ENCODE measurements at places on chromosomes 3 and 15.

DNA sequence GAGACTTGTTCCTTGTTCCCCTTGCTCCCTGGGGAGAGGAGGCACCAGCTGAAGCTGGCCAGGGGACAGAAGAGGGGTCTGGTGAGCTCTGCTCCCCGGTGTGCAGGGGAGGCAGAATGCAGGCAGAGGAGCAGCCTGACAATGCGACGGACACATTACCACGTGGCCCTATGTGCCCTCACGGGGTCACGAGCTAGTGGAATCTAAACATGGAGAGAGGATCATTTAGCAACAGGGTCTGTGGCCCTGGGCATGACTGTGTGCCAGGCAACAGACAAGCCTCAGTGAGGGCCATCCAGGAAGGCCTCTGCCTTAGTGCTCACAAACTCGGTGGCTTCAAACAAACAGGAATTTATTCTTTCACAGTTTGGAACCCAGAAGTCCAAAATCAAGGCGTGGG lies 8.5 kb upstream of the MUC4 start:
- no peak for DNase-seq

DNA sequence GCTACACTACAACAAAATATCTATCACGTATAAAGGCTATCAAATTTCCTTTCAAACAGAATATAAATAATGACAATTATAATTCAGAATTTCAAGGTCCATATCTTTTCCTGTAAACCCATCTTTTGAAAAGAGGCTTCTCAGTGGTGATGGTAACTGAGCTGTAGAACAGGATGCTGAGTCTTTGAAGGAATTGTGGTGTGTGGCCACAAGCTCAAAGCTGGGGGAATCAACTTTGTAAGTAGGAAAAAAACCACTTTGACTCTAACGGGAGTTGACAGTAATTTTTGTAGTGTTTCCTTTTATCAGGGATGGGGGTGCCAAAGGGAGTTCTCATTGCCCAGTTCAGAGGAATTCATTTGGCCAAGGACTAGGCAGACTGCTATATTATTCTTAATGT lies 13.3 kb upstream of the ZCWPW2 start:
- DNase-seq: no peak

GRCh38 chr3:139935016-139935865 lies at the start of gene CLSTN2:
TSS of gene CLSTN2 (plus strand) at chr3:139935185.
- DNase-seq: no peak

GRCh38 chr3:102661707-102662497 lies 227.1 kb downstream of the ZPLD1 start:
- no peak for DNase-seq

DNA sequence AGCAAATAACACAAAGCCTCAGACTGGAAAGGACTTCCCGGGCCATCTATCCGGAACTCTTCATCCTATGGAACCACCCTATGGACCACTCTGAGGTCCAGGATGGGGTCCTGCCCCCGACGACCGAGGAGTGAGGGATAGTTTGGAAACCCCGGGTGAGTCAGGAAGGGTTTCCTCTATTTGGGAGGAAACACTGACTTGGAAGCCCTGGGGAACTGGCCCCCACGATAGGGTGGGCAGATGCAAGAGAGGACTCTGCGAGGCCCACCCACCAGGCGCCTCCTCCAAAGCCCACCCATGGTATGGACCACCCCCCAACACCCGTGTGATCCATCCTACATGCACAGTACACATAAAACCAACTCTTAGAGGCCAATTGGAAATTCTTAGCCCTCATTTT lies 69.4 kb downstream of the CPN2 start:
- no peak for DNase-seq

DNA sequence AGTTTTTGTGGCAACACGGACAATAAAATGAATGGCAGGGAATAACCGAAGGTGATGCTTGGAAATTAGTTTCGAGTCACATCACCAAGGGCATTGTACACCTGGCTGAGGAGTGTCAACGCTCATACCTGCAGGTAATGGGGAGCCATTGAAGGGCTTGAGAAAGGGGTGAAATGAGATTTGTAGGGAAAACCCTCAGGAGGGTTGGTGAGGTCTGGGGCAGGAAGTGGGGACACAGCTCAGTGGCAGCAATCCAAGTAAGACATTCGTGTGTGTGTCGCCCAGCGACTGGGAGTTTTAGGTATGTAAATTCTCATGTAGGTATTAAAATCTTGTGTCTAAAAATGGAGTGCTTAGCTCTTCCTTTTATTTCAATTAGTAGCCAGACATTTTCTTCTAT lies 14.3 kb downstream of the PARP14 start:
- no peak for DNase-seq

DNA sequence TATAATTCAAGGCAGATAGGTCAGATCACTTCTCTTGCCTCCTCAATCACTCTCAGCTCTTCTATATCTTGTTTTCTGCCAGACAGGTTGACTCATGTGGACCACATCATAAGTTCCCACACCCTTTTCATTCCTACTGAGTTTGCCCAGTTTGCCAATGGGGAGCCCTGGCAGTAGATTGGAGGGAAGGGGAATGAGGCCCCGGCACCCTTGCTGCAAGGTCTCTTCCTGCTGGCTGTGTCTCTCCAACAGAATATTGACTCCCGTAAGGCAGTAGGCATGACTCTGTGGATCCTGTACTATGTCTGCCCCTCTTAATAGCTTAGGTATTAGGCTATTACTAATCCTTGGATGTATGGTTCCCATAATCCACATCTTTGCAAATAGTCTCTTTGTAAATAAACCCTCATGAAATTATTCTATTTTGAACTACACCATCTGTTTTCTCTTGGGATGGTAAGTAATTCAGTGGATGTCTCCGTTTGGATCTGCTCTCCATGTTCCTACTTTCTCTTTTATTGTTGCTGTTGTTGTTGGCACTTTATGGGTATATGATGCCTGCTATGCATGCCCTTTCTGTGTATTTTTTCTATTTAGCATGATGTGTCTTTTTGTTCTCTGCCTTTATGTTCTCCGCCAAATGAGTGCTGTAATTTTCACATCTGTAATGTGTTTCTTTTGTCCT lies 65.5 kb upstream of the DCBLD2 start:
- DNase-seq: no peak

DNA sequence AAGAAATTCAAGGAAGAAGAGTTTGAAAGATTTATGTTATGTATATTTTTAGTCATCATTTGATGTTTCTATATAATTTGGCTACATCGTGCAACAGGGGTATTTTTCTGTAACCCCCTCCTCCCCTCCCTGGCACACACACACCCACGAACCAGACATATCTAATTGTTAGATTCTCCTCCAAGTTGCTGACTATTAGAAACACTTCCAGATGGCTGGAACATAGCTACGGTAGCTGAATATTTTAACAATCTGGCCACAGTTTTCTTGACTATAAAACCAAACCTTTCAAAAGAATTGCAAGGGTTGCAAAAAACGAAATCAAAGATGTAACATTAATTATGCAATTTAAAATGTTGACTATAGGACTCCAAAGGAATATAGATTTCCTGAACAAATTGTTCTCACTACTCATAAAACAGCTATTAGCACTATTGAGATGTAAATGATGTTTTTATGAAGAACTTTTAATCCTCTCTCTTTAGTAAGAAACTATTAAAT lies 154.4 kb downstream of the CHL1 start:
- DNase-seq: no peak

DNA sequence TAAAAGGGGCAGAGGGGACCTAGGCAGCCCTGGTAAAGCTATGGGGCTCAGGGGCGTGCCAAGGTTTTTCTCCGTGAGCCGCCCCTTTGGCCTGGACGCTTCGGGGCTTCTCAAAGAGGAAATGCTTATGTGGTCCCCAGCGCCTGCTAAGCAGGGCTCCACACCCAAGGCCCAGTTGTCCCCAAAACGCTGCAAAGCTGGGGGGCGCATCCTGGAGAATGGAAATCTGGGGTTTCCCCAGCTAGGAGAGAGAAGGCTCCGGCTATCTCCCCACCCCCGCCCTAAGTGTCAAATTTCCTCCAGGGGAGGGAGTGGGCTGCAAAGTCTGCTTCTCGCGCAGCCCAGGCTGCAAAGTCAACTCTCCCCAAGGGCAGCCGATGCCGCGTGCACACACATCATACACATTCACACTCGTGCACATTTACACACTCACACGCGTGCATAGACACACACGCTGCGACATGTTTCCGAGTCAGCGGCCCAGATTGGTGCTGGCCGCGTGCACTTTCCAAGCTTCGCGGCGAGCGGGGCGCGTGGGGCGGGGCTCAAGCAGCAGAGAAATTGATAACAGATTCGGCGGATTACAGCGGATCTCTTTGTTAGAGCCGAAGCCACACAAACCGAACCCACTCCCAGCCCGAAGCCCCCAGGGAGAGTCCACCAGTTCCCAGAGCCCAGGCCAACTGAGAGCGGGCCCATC lies 4.5 kb downstream of the WNT5A start:
- peak; percentile 63 for DNase-seq

DNA sequence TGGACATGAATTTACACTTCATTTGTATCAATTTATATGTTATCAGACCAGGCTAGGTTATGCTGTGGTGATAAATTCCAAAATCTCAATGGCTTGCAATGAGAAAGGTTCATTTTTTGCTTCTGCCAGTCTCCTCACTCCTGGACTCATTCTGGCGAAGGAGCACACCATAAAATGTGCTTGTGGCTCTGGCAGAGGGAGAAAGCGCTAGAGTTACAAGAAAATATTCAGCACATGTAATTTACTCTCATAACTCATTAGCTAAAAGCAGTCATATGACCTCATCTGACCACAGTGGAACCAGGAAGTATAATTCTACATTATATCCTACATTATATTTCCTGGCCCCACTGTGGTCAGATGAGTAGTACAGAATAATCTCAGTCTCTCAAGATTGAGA lies 193.8 kb downstream of the BCHE start:
- DNase-seq: peak; percentile 64

DNA sequence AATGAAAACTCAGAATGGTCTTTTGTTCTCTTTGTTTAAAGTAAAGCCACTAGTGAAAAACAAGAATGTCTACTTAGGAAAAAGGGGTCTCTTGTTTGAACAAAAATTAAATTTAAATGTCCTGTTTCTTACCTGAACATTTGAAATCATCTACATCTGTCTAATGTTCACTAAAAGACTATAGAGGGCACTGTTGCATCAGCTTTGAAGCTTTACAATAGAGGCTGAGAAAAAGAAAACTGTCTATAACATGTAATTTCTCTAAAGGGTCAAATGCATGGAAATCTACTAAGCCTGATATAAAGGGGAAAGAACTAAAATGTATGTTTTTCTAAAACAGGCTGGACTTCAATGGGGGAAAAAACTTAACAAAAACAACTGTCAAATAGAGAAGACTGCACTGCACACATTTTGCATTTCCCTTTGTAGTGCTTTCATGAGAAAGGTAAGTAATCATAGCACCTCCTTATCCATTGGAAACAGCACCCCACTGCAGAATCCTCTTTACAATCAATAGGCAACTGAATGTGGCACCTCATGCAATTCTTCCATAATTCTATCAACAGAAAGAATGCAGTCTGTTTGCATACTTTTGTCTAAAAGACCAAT lies 26.3 kb downstream of the DPH6 start:
- DNase-seq: peak; percentile 60

DNA sequence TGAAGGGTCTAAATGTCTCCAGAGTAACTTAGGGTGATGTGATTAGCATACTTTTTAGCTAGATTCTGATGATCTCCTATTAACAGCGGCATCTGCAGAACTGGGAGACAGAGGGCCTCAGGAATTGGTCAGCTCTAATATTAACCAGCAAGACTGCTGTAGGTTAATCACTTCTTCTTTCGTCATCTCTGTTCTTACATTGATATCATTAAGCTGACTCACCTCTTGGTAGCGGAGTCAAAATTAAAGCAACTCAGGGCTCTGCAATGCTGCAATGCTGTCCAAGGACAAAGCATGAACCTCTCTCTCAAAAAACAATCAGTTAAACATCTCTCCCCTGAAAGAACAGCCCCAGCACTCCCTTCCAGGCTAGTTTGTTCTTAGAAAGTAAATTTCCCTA lies 57.5 kb upstream of the TRA2B start:
- DNase-seq: peak; percentile 14

DNA sequence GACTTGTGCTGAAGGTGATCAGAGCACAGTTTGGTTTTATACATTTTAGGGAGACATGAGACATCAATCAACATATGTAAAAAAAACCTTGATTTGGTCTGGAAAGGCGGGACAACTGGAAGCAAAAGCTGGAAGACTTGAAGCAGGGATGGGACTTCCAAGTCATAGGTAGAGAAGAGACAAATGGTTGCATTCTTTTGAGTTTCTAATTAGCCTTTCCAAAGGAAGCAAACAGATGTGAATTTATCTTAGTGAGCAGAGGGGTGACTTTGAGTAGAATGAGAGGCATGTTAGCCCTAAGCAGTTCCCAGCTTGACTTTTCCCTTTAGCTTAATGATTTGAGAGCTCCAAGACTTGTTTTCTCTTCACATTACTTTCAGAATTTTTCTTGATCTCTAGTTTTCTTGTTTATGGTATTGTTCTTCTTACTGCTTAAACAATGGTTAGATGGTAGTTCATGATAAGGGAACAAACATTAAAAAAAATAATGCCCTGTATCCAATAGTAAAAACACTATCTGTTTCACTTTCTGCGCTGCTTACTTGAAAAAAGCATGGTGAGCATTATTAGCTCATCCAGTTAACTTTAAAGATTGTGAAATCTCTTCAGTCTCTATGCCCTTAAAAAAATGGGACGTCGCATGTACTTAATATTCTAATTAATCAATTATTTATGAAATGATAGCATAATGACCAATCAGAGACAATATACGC lies 48.5 kb upstream of the BCHE start:
- no peak for DNase-seq

DNA sequence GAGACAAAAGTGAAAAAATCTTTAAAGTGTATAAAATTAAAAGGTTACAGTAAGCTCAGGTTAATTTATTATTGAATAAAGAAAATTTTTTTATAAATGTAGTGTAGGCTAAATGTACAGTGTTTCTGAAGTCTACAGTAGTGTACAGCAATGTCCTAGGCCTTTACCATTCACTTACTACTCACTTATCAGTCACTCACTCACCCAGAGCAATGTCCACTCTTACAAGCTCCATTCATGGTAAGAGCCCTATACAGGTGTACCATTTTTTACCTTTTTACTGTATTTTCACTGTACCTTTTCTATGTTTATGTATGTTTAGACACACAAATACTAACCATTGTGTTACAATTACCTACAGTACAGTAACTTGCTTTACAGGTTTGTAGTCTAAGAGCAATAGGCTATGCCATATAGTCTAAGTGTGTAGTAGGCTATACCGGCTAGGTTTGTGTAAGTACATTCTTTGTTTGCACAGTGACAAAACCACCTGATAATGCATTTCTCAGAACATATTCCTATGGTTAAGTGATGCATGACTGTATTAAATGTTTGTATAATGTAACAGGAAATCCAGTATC lies 38.1 kb upstream of the NECTIN3 start:
- DNase-seq: no peak

GRCh38 chr15:70308011-70308734 lies 210.5 kb upstream of the TLE3 start:
- DNase-seq: no peak

- no peak for DNase-seq
Measured at GRCh38 chr15:77440378-77440999, 19.8 kb downstream of the HMG20A start.

Data from fibroblast of skin of left quadriceps (primary cell).